RWPE2 (cell line): ENCODE measurements at places on chromosomes 12 and 14.

DNA sequence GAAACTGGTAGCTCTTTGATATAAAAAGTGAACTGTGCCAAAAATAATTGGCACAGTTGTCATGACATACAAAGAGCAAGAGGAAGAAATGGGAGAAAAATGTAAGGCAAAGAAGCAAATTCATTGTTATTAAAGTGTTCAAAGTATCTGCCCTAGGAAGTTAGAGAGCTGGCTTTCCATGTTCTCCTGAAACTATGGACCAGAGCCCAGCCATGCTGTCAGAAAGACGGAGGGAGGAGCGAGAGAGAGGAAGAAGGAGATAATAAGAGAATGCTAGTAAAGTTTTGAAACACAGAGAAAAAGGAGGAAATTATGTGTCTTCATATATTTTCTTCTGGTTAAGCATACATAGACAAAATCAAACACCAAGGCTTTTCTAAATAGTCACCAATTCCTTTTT is 78.1 kb upstream of the PELI2 start:
- no peak for DNase-seq

DNA sequence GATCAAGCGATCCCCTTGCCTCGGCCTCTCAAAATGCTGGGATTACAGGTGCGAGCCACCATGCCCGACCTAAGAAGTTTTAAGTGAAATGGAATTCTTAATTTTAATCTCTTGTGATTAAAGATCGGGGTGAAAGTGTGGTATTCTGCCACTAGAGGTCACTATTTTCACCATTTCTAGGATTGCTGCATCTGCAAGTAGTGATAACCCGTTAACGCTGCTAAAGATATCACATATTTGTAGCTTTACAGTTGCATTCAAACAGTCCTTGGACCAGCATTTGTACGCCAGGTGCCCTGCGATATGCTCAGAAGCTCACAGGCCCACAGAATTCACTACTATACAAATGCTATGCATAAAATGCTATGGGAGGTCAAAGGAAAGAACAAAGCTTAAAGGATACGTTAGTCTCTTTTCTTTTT is 19.3 kb downstream of the CCDC62 start:
- no peak for DNase-seq

DNA sequence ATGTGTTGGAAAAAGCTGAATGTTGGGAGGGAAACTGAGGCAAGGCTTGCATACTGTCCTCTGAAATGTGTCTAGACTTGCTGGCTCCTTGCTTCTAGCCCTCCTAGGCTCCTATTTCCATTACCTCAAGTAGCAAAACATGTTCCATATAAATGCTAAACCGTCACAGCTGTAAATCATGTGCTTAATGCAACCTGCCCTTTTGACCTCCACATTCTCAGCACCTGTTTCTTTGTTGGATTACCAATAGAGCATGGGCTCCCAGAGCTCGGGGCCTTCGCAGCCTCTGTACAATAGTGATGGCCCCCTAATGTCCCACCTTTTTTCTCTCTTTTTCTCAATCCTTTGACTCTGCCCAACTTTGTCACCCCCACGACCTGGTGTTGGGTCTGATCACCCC is 23.3 kb downstream of the RERGL start:
- DNase-seq: no peak

DNA sequence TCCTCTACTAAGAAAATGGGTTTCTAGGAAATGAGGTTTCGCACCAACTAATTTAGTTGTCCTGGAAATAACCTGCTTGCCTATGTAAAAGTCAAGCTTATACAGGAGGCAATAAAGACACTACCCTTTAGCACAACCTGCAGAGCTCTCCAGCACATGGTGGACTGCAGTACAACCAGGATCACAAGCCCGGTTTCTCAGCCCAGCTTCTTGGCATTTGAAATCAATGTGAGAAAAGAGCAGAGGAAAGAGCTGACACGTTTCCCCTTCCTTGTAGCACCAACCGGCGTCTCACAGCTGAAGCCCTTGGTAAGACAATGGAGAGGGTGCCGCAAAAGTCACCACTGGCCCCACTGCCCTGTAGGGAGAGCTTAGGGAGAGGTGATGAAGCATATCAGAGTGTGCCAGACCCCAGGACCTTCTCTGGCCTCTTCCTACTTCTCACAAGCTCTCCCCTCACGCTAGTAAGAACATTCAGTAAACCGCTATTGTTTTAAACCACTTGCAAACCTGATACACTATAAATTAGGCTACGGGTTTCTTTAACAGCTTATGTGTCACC is 8.6 kb downstream of the SPTLC2 start:
- no peak for DNase-seq

- DNase-seq: no peak
Observed at GRCh38 chr12:42716491-42716891, 126.9 kb upstream of the PRICKLE1 start.

DNA sequence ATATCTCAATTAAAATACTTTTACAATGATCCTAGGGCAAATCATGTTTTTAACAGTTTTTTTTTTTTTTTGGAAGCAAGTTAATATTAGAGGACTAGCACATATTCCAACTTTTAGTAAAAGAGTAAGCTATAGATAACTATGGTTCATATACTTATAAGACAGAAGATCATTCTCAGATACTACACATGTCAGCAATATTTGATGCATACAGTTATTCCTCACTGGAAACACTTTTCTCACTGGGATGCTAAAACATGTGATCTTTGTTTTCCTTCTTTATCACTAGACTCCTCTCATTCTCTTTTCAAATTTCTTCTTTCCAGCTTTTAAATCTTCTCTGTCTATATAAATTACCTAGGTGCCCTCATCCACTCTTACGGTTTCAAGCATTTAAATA is 1020.4 kb upstream of the FBXO33 start:
- DNase-seq: no peak

DNA sequence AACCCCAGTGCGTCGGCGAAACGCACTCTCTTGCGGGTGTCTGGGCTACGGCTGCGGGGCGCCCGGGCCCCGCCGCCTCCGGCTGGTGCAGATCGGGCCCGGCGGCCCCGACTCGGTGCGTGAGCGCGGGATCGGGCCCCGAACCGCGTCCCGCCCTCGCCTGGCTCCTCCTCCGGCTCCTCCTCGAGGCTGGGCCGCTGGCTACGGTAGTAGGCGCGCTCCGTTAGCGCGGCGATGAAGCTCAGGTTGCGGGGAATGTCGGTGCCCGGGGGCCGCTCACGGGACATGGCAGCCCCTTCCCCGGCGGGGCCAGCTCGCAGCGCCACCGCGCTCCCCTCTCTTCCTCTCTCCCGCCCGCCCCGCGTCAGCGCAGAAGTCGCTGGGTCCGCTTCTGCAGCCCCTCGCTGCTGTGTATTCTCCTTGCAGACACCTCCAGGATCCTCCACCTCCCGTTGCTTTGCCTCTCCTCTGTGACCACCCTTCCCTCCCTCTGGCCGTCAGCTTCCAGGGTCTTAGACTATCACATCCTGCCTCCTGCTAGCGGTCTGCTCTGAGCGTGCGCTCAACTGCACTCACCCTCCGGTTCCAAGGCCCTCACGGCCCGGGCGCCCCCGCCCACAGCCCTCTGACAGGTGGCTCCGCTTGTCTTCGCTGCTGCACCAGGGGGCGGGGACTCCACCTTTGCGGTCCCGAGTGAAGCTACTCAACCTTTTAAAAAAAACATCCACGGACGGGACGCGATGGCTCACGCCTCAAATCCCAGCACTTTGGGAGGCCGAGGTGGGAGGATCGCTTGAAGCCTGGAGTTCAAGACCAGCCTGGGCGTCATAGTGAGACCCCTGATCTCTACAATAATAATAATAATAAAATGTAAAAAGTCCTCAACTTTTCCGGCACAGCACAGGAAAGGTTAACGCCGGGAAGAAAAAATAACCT is at the start of gene PPP1R3E:
TSS of gene PPP1R3E (minus strand) at position 570 of the 936 bp plus-strand sequence. CDS start at position 287, 283 bp downstream.
- peak; percentile 85 for DNase-seq

DNA sequence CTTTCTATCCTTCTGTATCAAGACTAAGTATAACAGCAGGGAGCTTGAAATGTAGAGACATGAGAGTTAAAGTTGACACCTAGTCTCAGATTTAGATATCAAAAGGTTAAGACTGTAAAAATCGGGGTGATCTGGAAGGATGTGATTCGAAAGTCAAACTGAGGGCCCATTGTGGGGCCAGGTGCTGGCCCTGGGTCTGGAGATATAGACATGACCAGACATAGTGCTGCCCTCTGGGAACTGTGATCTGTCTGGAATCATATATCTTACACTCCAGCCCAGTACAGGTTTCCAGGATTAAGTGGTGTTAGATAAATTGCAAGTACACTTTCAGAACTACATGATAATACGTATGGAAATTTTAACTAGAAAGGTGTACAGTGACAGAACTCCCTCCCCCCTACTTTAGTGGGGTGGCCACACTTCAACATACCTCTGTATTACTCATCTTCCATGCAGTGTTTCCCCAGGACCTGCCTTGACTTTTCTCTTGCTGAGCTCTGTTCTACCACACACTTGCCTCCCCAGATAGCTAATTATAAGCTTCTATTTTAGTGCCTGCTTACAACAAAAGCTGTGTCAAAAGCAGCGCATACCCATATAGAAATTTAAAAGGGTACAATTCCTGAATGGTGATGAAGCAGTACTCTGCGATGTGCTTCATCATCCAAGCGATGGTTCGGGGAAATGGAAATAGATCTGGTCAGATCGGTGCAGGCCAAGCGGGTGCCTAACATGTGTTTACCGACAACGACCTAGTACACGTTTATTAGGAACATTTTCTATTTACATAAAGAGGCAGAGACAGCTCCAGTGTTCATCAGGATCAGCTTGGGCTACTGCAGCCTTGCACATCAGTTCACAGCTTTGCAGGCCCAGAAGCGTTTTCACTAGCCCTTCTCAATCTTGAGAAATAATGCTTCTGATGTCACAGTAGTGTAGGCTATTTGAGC is 68.7 kb downstream of the ARF6 start:
- peak; percentile 19 for DNase-seq

- no peak for DNase-seq
Observed at GRCh38 chr14:91374879-91375702, 42.5 kb downstream of the CCDC88C start.

DNA sequence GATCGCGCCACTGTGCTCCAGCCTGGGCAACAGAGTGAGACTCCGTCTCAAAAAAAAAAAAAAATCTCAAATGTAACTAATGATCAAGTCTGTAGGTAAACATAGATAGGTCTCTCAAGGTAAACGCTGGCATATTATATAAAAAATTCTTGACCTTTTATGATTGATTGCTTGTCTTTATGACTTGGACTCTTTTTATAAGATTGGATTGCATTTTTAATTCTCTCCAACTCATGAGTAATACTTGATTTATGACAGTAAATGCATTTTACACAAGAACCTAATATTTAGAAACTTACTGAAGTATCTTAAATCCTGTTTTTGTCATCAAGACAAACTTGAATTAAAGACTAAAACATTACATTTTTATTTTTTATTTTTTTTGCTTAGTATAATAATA is 16.1 kb downstream of the ARF6 start:
- no peak for DNase-seq

- no peak for DNase-seq
Observed at GRCh38 chr12:48454667-48455066, 17.7 kb upstream of the ANP32D start.

DNA sequence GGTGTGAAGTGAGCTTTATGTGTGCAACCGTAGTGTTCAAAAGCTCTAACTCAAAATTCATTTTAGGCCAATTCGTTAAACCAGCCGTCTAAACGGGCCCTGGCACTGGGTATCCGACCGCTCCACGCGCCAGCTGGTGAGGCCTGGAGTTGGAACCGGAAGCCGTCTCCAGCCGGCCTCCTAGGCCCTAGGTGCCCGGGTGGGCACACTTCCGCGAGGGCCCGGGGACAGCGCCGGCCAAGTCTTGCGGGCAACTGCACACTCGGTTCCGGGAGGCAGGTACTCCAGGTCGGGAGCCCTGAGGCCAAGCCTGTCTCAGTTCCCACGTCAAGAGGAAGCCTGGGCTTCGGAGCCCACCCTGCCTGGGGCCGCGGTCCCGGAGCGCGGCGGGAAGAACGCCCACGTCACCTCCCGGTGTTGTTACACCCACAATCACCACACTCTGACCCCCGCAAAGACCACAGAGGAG is 16.2 kb downstream of the OTX2 start:
- no peak for DNase-seq

- no peak for DNase-seq
Observed at GRCh38 chr12:120640861-120641833, 721 bp downstream of the CABP1 start.

DNA sequence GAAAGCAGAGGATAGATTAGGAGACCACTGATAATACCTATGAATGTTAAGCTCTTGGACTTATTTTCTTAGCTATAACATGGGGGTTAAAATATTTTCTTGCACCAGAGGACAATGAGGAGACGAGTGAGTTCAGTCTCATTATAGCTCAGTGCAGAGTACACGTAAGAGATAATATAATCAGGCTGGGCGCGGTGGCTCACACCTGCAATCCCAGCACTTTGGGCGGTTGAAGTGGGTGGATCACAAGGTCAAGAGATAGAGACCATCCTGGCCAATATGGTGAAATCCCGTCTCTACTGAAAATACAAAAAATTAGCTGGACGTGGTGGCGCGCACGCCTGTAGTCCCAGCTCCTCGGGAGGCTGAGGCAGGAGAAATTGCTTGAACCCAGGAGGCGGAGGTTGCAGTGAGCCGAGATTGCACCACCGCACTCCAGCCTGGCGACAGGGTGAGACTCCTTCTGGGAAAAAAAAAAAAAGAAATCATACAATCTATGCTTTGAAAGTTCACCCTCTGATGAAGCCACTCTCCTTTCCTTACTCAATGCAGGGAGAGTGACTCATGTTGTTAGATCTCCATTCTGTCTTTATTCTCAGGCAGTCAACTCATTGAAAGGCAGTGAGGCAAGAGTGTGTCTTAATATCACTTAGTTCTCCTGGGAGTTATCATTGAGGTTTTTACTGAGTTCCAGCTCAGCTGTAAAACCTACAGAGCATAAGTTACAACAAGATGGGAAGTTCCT is 134.2 kb downstream of the SYNE2 start:
- no peak for DNase-seq

DNA sequence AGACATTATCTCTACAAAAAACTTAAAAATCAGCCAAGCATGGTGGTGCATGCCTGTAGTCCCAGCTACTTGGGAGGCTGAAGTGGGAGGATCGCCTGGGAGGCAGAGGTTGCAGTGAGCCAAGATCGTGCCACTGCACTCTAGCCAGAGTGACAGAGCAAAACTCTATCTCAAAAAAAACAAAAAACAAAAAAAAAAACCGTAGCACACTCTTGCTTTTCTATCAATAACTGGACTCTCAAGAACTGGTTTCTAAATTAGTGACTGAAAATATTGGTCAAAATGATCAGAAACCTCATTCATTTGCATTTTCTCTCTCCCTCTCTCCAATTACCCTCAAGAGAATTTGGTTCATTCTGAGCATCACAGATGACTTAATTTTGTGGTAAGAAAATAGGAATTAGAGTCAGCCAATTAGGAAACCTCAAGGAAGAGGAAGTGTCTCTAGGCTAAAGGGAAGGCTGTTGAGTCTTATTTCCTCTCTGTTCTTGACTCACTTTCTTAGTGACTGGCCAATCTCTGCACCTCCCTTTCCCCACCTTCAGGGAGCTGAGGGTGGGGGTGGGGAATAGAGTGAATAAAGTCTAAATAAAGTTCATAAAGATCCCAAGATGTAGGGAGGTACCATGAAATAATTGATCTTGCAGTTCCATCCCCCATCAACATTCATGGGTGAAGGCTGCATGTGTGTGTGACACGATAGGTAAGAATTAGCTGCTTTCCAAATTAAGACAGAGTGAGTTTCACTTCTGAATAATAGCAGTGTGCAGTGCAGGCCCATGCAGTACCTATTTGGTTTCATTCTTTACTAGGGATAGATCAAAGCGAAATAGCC is 6.8 kb upstream of the PSMA6 start:
- no peak for DNase-seq

- DNase-seq: no peak
Observed at GRCh38 chr12:89384050-89384758, 31.9 kb upstream of the DUSP6 start.
